ENCODE measurements at places on chromosomes 6 and 20.
A peak's percentile ranks its signal among the peaks of the same experiment; 100 is the strongest.

GRCh38 chr6:29251736-29252135 lies 49.8 kb upstream of the OR14J1 start:
- DNase-seq, result no peak

DNA sequence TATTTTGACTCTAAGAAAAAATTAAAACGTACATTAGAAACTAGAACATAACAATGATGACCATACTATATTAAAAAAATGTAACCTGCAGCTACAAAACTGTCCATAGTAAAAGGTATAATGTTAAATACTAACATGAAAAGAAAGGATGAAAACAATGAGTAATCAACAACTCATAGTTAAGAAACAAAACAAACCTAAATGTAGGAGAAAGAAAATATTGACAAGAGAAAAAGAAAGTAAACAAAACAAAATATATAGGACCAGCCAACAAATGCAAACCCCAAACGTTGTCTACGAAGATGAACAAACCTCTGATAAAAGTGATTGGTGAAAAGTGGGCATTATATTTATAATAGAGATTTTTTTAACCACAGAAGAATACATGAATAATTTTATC lies 41.1 kb upstream of the ADGRG6 start:
- DNase-seq, result no peak

DNA sequence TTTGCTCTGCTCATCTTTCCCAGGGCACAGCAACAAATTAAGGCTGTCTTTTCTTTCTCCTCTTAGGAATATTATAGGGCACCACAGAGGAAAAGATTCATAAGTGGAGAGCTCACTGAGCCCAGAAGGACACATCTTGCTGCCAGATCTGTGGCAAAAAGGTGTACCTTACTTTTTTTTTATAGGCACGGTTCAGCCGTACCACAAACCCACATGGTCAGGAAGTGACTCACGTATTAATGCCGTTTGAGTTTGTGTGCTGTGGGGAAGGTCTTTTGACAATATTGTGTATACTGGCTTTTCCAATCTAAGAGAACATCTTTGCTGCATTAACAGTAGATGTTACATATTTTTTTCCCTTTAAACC lies 28.4 kb downstream of the PAQR8 start:
- no peak for DNase-seq

- no peak for DNase-seq
Observed at GRCh38 chr6:150949526-150949925, 84.0 kb downstream of the MTHFD1L start.

DNA sequence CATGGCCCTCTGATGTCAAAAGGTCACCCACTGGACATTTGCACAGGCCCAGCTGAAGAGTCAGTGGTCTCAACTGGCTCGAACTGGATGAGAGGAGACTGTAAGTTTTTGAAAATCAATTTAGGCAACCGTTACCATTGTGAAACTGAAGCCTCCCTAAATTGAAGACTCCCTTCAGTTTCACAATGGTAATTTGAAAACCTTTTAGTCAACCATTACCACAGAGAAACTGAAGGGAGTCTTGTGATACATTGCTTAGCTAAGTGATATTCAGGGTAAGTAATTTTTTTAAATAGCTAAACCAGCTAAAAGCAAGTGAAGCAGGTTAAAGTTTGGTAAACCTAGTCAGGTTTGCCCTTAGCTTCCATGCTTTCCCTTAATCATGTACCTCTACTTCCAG lies 197.3 kb upstream of the NT5E start:
- no peak for DNase-seq

DNA sequence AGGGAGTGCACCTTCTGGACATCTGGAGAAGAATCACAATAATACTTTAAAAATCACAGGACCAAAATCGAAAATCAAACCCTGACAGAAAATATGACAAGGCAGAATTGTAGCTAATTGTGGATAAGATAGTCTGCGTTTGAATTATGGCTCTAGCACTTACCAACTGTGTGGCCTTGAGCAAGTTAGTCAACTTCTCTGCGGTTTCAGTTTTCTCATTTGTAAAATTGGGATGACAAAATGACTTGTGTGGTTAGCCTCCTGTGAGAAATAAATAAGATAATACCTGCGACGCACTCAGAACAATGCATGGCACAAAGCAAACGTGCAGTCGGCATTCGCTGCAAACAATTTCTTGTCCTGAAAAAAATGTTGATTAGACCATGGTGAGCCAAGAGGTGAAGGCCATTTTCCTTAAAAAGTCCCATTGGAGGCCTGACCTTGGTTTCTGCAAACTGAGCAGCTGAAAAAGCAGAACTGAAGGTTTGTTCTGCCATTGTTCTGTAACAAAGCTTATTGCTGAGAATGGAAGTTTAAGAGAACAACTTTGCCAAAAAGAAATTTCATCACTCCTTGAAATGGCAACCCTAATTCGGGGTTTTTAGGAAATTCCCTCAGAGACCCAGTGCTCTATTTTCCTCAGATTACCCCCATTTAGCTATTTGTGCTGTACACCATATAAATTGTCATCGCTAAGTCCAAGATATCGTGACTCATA lies 266.3 kb downstream of the ERMARD start:
- no peak for DNase-seq

DNA sequence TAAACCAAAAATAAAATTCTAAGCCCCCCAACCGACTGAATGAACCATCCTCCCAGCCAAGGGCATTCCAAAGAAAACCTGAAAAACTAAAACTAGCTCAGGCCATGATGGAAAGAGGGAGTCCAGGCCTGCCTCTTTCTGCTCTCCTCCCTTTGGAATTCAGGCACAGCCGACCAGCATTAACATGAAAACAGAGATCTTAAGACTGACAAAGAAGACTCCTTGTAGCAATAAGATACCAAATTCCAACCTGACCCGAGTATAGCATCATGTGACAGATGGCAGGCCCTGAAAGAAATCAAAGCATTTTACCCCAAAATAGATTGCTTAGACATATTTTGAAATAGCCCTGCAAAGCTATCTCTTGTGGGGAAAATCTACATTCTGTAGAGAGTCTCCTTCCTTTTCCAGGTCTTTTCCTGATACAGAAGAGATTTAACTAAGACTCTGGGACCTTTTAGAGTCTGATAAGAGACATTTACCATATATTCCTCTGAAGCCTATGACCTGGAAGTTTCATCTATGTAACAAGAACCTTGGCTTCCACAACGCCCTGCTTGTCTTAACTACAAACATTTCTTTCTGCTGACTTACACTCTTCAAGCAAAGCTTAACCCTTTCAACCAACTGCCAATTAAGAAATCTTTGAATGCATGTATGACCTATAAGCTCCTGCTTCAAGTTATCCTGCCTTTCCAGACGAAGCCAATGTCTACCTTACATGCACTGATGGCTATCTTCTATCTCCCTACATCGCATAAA lies 22.2 kb upstream of the TXLNB start:
- no peak for DNase-seq

DNA sequence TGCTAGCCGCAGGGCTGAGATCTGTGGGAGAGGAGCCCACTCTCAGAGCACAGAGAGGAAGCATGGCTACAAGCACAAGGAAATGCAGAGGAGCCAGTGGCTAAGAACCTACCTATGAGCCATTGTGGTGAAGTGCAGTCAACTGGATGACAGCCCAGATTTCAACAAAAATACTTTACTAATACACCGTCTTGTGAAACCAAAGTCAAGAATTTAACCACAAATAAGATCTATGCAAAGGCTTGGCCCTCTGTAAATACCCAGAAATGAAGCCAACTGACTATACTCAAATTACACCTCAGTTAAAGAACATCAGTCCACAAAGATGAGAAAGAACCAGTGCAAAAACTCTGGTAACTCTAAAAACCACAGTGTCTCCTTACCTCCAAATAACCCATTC lies 40.1 kb upstream of the PTCHD4 start:
- DNase-seq, result no peak

- no peak for DNase-seq
Observed at GRCh38 chr6:14635195-14635594, 517.6 kb downstream of the CD83 start.

DNA sequence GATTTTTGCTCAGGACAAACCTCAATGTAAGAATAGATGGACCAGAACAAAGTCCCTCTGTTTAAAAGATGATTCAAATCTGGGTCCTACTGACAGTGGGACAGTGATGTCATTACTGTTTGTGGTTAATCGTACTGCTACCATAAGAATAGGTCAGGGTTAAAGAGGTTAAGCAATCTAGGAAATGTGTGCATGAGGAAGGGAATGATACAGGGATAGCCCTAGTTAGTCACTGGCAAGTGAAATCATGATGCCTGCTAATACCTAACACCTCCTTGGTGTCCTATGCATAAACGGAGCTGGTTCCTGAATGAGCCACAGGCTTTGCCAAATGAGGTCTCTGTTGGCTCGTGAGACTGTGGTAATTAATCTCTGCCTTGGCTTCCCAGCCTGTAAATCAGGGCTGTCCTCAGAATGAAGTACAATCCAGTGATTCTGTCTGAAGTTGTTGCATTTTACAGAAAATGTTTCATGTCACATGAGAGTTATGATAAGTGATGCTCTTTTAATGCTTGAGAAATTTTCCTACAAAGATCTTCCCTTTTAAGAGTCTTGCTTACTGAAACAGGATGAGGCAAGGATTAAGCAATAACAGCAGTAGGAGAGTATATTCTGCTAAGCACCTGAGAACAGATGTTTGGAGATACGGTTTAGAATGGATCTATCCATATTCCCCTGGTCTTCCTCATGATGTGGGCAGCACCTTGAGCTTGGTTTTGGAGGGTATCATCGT lies 3.8 kb downstream of the MEP1A start:
- DNase-seq, result no peak

GRCh38 chr20:41185013-41185757 lies 47.8 kb downstream of the PLCG1 start:
- DNase-seq, result peak; percentile 88

GRCh38 chr6:12504325-12504966 lies 212.1 kb upstream of the PHACTR1 start:
- DNase-seq, result no peak

GRCh38 chr6:127864701-127865100 lies 36.2 kb downstream of the THEMIS start:
- no peak for DNase-seq

- DNase-seq, result peak; percentile 5
Observed at GRCh38 chr6:6826095-6826901, 237.8 kb downstream of the LY86 start.

DNA sequence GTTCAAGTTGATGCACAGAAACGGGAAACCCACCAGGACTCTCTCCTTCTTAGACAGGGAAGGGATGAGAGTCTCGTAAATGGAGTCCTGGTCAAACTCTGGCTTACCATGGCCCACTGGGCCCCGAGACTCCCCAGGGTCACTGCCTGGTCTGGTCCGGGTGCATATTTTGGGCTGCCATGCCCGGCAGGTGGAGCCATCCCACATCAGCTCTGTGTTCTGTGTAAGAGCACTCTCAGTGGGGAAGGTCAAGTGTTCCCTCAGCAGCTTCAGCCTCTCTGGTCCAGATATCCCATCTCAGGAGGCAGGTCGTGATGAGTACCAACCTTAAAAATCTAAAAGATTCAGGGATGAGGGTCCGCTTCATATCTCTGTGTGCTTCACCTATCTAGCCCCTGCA lies 138.8 kb downstream of the EDN3 start:
- no peak for DNase-seq

DNA sequence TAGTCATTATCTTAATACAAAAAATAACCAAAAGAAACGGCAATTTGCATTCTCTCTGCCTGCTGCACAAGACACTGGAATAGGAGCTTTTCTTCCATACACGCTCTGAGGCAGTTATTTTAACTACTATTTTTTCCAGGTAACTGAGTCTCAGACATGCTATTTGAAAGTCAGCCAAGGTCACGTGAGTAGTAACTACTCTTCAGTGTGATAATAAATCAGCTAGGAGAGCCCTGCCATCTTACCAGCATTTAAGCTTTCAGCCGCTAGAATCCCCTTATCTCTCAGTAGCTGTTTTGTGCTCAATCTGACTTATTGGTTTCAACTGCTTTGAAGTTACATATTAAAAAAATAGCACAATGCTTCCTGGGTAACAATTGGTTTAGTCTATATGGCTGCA lies 84.5 kb downstream of the NRN1 start:
- DNase-seq, result no peak

GRCh38 chr20:4472906-4473305 lies 248.8 kb upstream of the PRND start:
- DNase-seq, result no peak

- no peak for DNase-seq
Observed at GRCh38 chr20:9220874-9221547, 152.1 kb downstream of the PLCB4 start.

DNA sequence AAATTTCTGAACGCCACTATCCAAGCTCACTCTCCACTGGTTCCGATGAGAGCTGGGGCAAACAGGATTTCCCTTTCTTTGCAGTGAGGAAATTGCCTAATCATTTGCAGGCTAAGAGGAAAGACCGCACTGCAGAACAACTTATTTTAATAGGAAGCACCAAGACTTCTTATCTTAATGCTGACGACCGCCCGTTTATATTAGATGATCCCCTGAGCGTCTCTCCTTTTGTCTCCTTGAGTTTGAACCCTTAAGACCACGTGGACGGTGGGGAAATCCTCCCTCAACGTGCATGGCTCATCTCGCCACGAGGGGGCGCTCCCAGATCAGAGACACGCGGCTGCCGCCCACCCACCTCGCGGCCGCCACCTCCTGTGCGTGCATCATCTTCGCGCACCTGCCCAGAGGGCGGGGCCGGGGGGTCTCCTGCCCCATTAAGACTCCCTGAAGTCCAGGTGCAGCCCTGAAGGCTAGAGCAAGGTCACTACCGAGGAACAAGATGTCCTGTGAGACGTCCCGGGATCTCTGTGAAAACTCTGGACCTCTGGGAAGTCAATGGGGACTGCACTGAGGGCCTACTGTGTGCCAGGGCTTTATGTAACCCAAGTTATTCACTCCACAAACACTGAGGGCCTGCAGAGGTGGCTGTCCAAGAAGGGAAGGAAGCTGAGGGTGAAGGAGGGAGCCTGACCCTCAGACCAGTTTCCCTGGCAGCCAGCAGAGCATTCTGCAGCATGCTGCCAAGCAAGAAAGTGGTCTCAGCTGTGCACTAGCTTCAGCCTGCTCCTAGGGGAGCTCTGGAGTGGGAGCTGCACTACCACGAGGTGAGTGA lies 28.1 kb downstream of the PDYN start:
- DNase-seq, result peak; percentile 79

- DNase-seq, result peak; percentile 83
Observed at GRCh38 chr20:46253391-46253790, 54.9 kb downstream of the CDH22 start.

GRCh38 chr6:13001927-13002326 lies 285.4 kb downstream of the PHACTR1 start:
- DNase-seq, result no peak

GRCh38 chr20:9912858-9913434 lies 74.1 kb upstream of the PAK5 start:
- peak; percentile 79 for DNase-seq

- no peak for DNase-seq
Observed at GRCh38 chr6:16236631-16237199, 1.7 kb upstream of the GMPR start.

GRCh38 chr20:5189917-5190316 lies 63.1 kb downstream of the CDS2 start:
- DNase-seq, result no peak

GRCh38 chr20:53708129-53708968 lies 114.7 kb upstream of the ZNF217 start:
- DNase-seq, result no peak

GRCh38 chr20:38790200-38791053 lies 15.1 kb upstream of the PPP1R16B start:
- peak; percentile 23 for DNase-seq

- no peak for DNase-seq
Observed at GRCh38 chr6:62976566-62976965, 234.7 kb upstream of the FKBP1C start.

Data from G401 (cell line).